ENCODE measurements at places on chromosomes 5 and 9. TPM values are rescaled to one million over a fixed set of nuclear protein-coding genes. Genes with fewer than 3 reads are reported as not detected.

GRCh38 chr9:91935066-91935749 is 14.8 kb downstream of the ROR2 start:
- H3K36me3 ChIP-seq: peaks cover 2% of the 10 kb centered on the region
- H3K27me3 ChIP-seq: peaks cover 8% of the 10 kb centered on the region
- no peaks in the 10 kb centered on the region for H3K4me1 ChIP-seq
- H3K27ac ChIP-seq: no peak overlapping the region
- H3K4me3 ChIP-seq: no peak overlapping the region

Gene BAAT
- 0.19 TPM for total RNA-seq

Gene CD14
- total RNA-seq: 0.41 TPM

- no peak for DNase-seq
- H3K4me1 ChIP-seq: peaks cover 13% of the 10 kb centered on the region
- H3K27me3 ChIP-seq: no peaks in the 10 kb centered on the region
Observed at GRCh38 chr9:111427186-111427585, 57.0 kb downstream of the ECPAS start.

Gene GDNF
- total RNA-seq: not detected

DNA sequence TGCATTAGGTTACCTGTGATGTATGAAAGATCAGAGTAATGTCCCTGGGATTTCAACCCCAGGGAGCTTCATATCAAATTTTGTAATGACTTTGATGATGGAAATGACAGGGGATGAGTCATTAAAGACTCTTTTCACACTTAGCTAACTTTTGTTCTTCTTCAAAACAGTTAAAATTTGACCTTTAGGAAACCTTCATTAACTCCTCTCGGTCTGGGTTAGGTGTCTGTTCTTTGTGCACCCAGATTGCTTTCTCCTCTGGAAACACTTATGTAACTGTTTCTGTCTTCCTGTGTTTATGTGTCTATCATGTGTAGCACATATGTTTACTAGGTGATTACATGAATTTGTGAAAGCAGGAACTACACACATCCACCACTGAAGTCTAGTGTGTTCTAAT is 1.6 kb downstream of the SRFBP1 start:
- DNase-seq: no peak
- peaks cover 39% of the 10 kb centered on the region for H3K4me1 ChIP-seq
- no peaks in the 10 kb centered on the region for H3K27me3 ChIP-seq
- H3K4me3 ChIP-seq: peak overlapping the region; percentile 96
- H3K27ac ChIP-seq: peak overlapping the region; percentile 94

Gene SPATA6L
- total RNA-seq: 0.90 TPM

Gene PCDHGC4
- not detected for total RNA-seq

GRCh38 chr9:126609711-126610388 is 3.9 kb upstream of the LMX1B start:
- DNase-seq: no peak
- no peak overlapping the region for H3K4me3 ChIP-seq
- H3K27ac ChIP-seq: no peak overlapping the region
- H3K27me3 ChIP-seq: peaks cover 69% of the 10 kb centered on the region
- H3K4me1 ChIP-seq: peaks cover 17% of the 10 kb centered on the region

- peaks cover 29% of the 10 kb centered on the region for H3K36me3 ChIP-seq
- H3K4me1 ChIP-seq: peaks cover 74% of the 10 kb centered on the region
- no peaks in the 10 kb centered on the region for H3K27me3 ChIP-seq
Observed at GRCh38 chr9:114958021-114958843, 27.8 kb upstream of the TNFSF8 start.

DNA sequence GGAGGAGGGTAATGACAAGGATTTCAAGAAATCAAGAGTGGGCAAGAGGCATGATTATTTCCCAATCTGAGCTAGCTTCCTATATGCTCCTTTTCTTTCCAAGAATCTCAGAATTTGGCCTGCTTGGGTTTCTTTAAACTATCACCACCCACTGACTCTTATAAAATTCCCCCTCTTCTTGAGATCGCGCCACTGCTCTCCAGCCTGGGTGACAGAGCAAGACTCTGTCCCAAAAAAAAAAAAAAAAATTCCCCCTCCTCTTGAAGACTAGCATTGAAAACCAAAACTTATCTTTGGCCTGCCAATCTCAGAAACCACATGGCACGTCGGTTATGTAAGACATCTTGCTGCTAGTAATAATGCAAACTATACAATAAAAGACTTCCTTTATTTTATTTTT is 3.4 kb upstream of the DMXL1 start:
- no peaks in the 10 kb centered on the region for H3K36me3 ChIP-seq
- no peak overlapping the region for H3K27ac ChIP-seq
- peaks cover 20% of the 10 kb centered on the region for H3K4me1 ChIP-seq
- H3K27me3 ChIP-seq: no peaks in the 10 kb centered on the region
- H3K4me3 ChIP-seq: no peak overlapping the region

DNA sequence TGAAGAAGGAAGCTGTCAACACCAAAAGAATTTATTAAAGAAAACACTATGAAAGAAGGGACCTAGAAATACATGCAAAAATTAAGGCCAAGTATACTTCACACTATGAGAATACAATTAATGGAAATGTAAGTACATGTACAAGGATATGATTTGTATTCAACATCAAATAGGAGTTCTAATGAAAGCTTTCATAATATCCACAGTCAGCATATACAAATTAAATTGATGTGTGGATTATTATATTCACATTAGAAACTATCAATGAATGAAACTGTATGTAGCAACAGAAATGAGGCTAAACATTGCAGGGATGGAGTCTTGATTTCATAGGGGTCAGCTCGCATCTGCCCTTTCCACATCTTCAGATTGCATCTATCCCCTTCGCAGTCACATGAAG is 401.5 kb downstream of the CTNND2 start:
- no peaks in the 10 kb centered on the region for H3K27me3 ChIP-seq
- DNase-seq: no peak
- no peaks in the 10 kb centered on the region for H3K36me3 ChIP-seq
- no peaks in the 10 kb centered on the region for H3K4me1 ChIP-seq
- H3K4me3 ChIP-seq: no peak overlapping the region
- no peak overlapping the region for H3K27ac ChIP-seq

DNA sequence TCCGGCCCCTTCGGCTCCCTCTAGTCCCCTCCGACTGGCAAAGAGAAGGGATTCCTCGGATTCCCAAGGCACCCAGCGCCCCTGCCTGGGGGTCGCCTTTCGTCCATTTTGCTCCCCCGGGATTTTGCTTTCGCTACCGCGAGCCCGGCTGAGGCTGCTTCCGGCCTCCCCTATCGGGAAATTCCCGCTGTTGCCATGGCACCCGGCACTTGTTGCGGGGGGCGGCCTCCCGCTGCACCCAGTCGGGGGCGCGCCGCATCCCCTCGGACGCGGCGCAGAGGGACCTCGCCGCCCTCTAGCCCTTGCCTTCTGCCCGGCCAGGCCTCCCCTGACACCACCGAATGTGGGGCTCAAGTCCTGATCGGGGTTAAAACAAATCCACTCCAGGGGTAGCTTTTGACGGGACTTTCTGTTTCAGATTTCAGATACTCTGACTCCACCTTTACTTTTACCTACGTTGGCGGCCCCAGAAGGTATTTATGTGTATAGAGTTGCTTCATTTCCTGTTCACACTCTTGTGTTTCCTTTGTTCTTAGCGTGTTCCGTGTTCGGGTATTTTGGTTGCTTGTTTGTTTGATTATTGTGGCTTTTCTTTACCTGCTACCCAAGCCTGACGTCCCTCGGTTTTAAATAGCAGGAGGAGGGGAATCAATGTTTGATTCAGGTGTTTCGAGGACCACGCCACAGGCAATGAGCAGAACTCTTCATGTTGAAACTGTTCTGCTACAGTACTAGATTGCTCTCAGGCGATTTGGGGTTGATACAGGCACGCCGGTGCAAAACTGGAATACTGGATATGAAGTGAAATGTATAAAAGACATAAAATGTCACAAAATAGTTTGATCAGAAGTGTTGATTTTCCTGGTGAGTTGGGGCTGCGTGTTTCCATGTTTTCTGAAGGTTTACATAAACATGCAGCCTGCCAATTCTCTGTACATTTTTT is 1.5 kb downstream of the PARP8 start:
- H3K36me3 ChIP-seq: peaks cover 9% of the 10 kb centered on the region
- peak overlapping the region; percentile 98 for H3K27ac ChIP-seq
- H3K4me3 ChIP-seq: peak overlapping the region; percentile 91
- peak; percentile 86 for DNase-seq
- no peaks in the 10 kb centered on the region for H3K27me3 ChIP-seq

Gene BICD2
- 15.5 TPM for total RNA-seq

DNA sequence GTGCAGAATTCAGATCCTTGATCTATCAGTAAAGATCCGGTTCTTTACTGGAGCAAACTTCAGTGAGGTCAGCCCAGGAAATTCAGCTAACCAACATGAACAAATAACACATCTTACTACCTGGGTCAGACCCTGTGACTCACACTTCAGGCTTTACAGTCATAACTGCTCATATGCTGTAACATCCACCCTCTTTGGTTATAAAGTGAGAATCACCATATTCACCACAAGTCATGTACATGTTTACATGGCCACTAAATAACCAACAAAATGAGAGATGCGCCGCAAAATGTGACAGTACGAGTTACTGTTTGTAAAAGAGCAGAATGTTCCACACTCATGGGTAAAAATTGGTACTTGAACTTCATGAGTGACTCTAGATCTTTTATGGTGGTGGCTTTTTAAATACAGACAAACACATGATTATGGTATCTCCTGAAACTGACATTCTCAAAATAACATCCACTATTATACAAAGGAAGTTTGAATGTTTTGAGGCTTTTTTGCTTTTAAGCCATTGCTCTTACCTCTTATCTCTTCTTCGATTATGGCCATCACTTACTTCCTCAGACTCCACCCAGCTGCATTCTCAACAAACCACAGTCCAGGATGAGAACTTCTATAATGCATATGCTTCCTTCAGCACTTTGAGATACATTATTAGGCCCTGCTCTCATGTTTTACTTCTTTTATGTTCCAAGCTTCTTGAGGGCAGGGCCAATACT is 516.6 kb downstream of the RAB3C start:
- peaks cover 51% of the 10 kb centered on the region for H3K4me1 ChIP-seq
- H3K27ac ChIP-seq: peak overlapping the region; percentile 25
- DNase-seq: peak; percentile 60
- peaks cover 7% of the 10 kb centered on the region for H3K36me3 ChIP-seq

DNA sequence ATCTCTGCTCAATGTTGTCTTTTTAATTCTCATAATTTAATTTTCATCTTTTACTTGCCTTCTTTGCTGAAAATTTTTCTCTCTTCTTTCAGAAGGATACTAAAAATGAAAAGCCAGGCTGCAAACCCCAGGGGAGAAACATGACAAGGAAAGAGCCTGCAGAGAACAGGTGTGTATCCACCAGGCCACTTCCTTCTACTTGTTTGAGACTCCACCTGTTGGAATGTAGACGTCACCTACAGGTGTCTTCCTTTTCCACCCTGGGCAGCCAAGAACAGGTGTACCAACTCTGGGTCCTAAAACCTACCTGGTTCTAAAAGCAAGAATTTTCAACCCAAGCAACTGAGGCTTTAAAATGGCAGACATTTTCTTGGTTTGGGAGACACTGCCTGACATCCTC is 166.8 kb downstream of the ATP10B start:
- DNase-seq: no peak
- H3K27ac ChIP-seq: no peak overlapping the region
- no peak overlapping the region for H3K4me3 ChIP-seq
- no peaks in the 10 kb centered on the region for H3K4me1 ChIP-seq
- no peaks in the 10 kb centered on the region for H3K36me3 ChIP-seq

DNA sequence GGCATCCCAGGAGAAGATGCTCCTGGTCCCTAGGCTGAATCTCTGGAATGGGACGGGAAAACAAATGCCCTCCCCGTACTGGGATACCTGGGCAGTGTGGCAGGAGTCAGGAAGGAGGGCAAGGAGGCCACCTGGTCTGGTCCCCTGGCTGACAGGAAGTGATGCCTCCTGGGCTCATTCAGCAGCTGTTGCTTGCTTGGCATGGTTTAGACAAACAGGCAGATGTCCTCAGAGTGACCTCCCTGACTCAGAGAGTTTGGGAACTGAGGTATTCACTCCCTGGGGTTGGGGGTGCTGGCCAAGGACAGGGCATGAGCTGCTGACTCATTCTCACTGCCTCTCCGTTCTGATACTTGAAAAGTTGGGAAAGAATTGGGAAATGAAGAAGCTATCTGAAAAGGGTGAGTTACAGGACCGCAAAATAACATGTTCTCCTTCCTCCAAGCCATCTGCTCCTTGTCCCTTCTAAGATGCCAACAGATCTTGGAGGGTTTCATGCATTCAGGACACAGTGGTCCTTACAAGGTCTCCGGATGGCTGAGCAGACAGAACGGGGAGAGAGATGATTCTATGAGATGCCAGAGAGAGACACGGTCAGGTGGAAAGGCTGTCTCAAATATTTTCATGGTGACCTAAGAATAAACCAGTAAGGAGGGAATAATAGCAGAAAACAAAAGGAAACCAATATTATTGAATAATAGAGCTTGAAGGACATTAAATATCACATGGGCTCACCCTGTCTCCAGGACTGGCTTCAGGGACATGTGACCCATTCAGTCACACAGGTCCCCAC is 534.5 kb downstream of the BNC2 start:
- no peak overlapping the region for H3K27ac ChIP-seq
- no peaks in the 10 kb centered on the region for H3K27me3 ChIP-seq
- H3K36me3 ChIP-seq: no peaks in the 10 kb centered on the region

Gene ELAVL2
- not detected for total RNA-seq

Gene TMEM167A
- total RNA-seq: 65.1 TPM

GRCh38 chr5:37668524-37669047 is 171.3 kb downstream of the GDNF start:
- no peaks in the 10 kb centered on the region for H3K27me3 ChIP-seq
- no peak overlapping the region for H3K4me3 ChIP-seq
- H3K27ac ChIP-seq: no peak overlapping the region
- peaks cover 18% of the 10 kb centered on the region for H3K4me1 ChIP-seq
- DNase-seq: no peak

DNA sequence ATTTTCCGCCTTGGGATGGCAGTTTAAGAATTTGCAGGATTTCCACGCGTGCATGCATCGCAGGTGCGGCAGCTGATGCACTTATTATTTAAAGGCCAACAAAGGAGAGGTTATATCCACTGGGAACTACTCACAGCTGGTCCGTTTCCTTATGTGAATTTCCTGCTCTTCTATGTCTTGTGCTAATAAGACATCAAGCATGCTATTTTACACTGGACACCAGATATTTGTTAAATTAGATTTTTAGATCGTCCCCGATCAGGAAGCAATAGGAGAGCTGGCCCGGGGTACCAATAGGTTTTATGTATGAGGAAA is 476 bp upstream of the DTWD2 start:
- H3K4me1 ChIP-seq: peaks cover 21% of the 10 kb centered on the region
- peak overlapping the region; percentile 46 for H3K27ac ChIP-seq
- no peaks in the 10 kb centered on the region for H3K27me3 ChIP-seq
- no peak for DNase-seq
- peaks cover 1% of the 10 kb centered on the region for H3K36me3 ChIP-seq
- H3K4me3 ChIP-seq: peak overlapping the region; percentile 80

Gene PDE8B
- total RNA-seq: 0.07 TPM
